ENCODE measurements at places on chromosomes 6 and 20.

DNA sequence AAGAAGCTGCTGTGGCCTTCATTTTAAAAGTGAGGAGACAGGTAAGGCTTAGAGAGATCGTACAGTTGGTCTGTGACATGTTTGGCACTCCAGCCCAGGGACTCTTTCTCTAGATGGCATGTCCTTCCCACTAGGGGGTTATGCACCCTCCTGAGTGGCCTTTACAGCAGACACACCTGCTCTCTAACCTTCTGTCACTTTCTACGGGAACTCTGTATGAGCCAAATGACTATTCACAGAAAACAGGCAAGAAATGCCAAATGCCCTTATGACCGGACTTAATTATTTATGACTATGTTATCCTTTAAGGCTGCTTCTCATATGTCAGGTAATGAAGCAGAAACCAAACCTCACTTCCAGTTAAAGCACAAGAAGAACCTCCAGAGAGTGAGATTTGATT, 91.2 kb downstream of the MAP3K5 start:
- no peak for DNase-seq

GRCh38 chr6:169839493-169839892, 88.1 kb downstream of the ERMARD start:
- DNase-seq = no peak

DNA sequence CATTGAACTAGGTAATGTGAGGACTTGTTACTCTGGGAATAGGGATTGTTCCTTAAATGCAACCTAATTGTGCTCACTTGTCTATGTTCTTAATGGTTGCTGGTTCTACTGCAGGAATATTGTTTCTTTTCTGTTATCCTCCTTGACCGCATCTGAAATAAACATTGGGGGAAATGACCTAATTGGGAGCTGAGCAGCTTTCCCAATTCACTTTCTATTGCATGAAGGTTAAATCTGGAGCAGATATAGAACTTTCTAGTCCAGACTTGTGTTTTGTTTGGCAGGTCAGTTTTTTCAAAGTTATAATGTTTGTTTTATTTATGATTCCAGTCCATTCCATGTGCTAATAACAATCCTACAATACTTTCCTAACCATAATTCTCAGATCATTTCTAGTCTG, 981.0 kb upstream of the CITED2 start:
- no peak for DNase-seq

GRCh38 chr6:135265278-135265677, 84.2 kb downstream of the MYB start:
- DNase-seq = no peak

DNA sequence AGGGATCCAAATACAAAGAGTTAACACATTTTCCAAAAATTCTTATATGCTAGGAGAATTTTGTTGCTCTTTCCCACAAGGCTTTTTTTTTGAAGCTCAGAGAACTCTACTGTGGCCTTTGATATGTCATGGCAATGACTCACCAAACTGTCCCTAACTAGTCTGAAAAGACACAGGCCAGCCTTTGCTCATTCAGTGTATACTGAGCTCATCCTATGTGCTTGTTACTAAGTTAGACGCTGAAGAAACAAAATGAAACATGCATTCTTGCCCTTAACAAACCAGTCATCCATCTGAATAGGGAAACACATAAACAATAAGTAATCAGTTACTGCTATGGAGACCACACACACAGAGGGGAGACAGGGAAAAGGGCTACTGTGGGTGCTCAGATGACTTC, 291.8 kb downstream of the FOXC1 start:
- DNase-seq = no peak

DNA sequence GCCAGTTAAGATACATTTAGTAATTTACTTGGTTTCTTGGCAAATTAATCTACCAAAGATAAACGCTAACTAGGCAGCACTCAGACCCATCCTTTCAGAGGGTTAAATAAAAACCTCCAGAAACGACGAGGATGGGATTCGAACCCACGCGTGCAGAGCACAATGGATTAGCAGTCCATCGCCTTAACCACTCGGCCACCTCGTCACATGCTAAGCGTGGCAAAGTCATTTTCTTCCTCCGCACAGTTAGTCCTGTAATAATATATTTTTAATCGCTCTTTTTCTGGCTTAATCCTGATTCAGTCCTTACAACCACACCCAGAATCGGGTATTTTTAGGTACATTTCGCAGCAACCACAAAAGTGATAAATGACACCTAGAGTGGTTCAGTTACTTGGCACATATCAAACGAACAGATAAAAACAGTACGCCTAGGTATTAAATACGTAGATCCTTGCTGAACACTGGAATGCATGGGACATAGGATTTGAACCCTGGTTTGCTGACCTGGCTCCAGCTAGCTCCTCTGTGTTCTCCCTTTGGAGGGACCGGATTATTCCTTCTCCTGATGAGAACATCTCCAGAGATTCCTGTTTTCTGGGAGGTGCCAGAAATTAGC, 71.6 kb downstream of the GPX5 start:
- DNase-seq = peak; percentile 56

DNA sequence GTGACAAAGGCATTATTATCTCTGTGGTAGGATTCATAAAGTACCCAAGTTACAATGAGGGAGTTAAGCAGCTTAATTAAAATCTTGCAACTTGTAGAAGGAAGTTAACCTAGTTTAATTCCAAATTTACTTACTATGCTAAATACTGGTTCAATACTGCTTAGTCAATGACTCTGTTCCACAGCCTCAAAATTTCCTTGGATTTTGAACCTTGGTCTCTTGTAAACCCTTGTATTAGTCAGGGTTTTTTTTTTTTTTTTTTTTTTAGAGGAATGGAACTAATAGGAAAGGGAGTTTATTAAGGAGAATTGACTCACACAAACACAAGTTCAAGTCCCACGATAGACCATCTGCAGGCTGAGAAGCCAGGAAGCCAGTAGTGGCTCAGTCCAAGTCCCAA, 163.4 kb downstream of the HS3ST5 start:
- no peak for DNase-seq

DNA sequence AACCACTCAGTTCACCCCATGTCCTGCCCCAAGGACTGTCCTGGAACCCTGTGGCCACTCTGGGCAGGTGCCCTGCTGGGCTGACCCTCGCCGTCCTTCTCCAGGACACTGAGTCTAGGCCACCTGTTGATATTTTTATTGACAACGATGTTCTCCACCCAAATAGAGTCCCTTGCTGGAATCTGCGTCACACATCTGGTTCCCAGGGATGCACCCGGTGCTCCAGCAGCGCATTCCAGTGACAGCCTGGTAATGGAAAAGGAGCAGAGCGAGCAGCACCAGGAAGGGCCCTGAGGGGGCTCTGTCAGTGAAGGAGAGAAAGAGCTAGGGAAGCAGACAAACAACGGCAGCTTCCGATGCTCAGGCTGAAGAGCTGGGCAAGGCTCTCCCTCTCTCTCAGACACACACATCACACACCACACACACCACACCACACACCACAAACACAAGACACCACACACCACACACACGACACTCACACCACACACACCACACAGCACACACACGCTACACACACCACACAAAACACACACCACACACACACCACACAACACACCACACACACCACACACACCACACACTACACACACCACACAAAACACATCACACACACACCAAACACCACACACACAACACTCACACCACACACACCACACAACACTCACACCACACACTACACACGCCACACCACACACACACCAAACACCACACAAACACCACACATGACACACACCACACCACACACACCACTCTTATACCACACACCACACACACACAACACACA, 117.9 kb upstream of the THBS2 start:
- peak; percentile 58 for DNase-seq

DNA sequence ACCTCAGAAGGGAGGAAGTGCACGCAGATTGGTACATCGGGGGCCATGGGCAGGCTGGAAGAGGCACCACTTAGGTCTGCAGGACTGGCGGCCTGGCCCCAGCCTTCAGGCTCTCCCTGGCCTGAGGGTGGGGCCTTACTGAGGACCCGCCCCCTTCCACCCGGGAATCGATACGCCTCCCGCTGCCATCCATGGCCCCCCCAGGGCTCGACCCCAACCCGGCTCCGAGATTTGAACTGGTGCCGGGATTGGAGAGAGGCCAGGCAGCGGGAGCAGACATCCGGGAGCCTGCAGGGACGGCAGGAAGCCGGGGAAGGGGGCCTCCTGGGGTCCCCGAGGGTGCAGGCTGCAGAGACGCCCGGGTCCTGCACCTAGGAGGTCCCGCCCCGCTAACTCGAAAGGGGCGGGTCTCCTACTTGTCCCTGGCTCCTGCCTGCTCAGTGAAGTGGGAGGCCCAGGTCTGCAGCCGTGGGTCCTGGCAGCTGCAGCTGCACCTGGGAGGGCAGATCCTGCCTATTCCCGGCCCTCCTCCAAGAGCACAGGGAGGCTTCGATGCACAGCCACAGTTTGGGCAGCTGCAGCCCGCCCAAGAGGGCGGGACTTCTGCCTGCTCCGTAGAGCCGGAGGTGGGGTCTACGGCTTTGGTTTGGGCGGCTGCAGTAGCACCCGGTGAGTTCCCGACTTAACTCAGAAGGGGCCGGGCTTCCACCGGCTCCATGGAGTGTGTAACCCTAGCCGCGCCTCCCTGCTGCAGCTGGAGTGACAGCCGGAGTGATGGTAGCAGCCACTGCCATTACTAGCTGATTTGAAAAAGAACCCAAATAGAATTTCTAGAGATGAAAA, 35.2 kb upstream of the TBC1D22B start:
- peak; percentile 85 for DNase-seq

DNA sequence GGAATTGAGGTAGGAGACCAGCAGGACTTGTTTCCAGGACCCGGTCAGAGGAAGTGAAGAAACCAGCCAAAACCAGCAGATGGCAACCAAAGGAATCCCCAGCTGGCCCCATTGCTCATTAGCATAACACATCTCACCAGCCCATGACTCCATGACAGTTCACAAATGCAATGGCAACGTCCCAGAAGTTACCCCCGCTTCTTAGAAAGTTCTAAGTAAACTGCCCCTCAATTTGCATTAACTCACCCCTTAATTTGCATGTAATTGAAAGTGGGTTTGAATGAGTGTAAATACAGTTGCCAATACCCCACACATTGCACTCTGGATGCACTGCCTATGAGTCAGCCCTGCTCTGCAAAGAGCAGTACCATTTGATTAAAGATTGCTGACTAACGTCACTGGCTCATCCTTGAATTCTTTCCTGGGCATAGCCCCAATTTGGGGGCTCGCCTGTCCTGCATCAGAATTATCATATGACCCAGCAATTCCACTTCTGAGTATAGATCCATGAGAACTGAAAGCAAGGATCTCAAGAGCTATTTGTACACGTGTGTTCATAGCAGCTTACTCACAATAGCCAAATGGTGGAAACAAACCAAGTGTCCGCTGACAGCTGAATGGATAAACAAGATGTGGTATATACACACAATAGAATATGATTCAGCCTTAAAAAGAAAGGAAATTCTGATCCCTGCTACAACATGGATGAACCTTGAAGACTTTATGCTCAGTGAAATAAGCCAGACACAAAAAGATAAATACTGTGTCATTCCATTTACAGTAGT, 36.4 kb downstream of the MYLK4 start:
- peak; percentile 92 for DNase-seq

GRCh38 chr20:15379681-15380296, 1042.4 kb upstream of the FLRT3 start:
- no peak for DNase-seq

- DNase-seq = no peak
These were observed 483.8 kb upstream of the EYS start for GRCh38 chr6:66190858-66191257.

GRCh38 chr6:2667617-2668016, 83.1 kb downstream of the MYLK4 start:
- no peak for DNase-seq

GRCh38 chr6:143215363-143215762, 154.7 kb downstream of the AIG1 start:
- no peak for DNase-seq

- no peak for DNase-seq
These were observed 47.4 kb downstream of the STK38 start for GRCh38 chr6:36499918-36500317.

- DNase-seq = no peak
These were observed 576.6 kb upstream of the FLRT3 start for GRCh38 chr20:14913896-14914620.

DNA sequence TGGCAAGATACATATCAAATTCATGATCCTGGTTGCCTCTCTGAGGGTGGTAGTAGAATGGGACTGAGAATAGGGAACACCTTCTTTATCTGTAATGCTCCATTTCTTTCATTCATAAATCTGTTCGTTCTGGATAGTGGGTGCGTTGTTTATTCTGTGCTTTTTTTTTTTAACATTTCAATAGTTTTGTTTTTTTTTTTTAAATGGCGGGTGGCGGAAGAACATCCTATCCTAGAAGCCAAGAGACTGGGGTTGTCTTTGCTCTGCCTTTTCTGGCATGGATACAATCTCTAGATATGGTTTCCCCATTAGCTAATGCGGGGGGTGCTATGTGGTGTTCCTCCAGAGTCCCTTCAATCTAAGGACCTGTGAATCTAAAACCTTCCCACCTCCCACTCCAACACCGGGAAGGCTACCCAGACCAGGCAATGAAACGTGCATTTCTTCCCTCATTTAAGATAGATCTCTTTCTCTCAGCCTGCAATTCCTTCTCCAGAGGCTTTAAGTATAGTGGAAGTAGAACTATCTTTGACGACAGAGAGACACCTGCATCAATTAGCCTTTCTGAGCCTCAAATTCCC, 883 bp upstream of the CCDC28A start:
- no peak for DNase-seq

DNA sequence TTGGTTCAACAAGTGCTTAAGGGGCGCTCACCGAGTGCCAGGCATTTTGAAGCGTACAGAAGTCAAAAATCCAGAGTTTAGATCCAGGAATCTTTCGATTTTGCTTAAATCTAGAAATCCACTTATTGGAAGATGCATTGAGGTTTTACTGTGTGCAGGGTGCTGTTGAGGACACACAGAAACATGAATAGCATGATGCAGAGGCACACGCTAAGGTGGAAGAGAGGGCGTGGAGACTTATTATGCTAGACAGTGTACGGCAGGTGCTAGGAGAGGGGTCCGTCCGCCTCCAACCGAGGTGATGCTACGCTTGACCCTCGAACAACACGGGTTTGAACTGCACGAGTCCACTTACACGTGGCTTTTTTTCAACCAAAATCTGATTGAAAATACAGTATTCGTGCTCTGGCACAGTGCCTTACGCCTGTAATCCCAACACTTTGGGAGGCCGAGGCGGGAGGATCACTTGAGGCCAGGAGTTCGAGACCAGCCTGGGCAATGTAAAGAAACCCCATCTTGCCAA, 1.0 kb upstream of the KIF13A start:
- DNase-seq = no peak

DNA sequence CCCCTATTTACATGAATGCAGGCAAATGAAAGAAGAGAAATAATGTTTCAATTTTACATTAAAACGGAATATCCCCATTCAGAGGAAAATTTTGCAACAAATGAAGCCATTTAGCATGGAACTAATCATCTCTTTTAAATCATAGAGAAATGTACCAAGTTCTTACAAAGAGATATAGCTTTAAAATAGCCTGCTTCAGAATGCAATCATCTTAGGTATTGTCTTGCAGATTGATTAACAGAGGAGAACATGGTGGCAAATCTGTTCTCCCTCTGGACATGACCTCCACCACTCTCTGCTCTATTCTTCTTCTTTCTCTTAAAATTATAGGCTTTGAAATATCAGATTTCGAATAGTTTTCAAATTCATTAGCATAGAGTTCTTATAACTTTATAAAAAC, 155.7 kb upstream of the DTNBP1 start:
- no peak for DNase-seq

Data from fibroblast of upper back skin (primary cell).